Lung microvascular endothelial cell (primary cell): ENCODE measurements at places on chromosomes 2 and 18.

GRCh38 chr2:10533811-10534321, 85.7 kb upstream of the ODC1 start:
- DNase-seq, result no peak

- DNase-seq, result no peak
Measured at GRCh38 chr2:151996243-151997003, 102.4 kb downstream of the CACNB4 start.

- no peak for DNase-seq
Measured at GRCh38 chr2:151908204-151908882, 80.1 kb upstream of the ARL5A start.

DNA sequence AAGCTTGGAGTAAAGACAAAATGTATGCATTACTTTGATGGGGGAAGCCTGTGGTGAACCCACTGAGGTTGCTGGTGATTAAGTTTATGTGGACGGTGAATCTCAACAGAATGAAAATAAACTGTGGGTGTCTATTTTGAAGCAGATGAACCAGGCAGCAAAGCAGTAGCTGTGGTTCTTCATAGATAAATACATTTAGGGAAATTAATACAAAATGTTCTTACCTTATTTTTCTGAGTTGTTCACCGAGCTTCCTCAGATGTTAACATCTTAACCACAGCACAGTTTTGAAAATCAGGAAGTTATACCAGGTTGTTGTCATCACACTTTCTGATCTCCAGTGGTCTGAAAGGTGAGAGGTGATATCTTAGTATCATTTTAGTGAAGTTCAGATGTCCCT, 53.9 kb downstream of the NCK2 start:
- DNase-seq, result no peak

DNA sequence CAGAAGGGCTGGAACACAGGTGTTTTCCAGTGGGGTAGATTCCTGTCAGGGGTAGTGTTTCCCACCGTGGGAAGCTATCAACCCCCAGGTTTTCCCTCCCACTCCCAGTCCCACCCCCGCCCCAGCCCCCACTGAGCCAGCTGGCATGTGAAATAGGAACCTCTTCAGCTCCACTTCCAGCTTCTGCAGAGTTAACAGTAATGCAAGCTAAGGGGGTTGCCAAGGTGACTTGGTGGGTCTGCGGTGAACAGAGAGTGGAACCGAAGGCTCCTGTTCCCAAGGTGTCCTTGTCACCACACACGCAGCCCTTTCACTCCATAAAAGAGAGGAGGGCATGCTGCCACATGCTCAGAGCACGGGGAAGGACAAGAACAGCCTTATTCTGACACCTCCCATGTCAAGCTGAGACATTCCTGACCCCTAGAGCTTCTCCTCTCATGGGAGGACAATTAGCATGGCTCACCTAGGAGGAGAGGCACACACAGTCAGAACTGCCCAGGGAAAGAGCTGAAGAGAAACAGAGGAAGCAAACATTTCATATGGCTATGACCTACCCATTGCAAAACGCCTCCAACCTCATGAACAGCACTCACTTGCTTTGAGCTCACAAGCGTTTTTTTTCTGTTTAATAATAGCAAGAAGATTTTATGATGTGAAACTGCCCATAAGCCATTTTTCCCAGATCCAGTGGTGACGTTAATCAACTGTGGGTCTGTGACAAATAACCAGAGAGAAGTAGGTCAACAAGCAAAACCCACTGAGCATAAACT, 39.8 kb upstream of the TBC1D8 start:
- DNase-seq, result no peak

DNA sequence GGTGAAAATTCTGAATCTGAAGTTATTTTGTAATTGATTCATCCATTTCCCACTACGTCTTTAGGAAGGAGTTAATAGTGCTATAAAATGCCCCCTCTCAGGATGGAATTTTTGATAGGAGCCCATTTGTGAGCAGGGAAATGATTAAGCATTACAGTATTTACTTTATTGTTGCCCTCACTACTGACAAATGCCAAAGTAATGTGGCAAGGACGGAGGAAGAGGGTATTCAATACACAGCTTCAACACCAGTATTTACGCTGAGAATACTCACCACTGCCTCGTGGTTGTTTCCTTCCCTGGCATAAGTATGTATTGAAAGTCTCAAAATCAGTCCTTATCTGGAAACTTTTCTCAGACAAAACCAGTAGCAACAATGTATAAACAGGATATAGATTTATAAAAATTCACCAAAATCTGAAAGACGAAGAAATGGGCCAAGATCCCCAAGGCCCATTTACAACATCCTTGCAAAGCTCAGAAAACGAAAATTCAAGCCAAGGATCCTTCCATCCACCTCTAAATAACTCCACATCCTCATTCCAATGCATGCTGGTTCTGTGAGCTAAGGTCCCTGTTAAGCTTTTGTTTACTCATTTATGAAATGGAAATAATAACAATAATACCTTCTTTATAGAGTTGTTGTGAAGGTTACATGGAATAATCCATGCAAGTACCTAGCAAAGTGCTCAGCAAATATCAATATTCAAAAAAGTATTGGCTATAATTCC, 29.3 kb downstream of the FEZ2 start:
- DNase-seq, result peak; percentile 65

DNA sequence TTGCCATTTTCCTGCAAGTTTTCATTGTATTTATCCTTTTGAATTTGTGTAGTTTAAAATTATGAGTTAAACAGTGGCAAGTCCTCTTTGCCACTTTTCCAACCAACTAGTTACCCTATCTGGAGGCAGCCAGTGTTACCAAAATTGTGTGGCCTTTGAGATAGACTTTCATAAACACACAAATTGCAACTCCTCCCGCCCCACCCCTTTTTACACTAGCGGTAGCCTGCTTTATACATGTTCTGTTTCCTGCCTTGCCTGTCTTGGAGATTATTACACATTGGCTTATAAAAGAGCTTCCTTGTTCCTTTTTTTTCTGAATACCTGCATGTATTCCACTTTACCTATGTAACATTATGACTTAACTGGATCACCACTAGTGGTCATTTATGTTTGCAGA, 56.5 kb downstream of the RPIA start:
- no peak for DNase-seq

DNA sequence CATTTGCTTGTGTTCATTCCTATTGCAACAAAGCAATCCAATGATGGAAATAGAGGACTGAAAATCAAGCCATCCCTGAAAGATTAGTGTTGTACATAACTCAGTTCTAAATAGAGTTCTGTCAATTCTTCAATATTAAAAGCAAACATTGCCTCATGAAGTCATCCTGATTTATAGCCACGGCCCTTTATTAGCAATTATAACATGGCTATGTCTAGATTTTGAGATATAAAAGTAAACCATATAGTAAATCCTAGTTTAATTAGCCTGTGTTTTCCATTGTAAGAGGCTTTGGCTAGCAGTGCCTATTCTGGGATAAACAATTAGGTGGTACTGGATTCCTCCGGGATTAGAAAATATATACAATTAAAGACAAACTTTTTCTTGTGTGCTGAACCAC, 33.2 kb upstream of the VIT start:
- DNase-seq, result no peak

DNA sequence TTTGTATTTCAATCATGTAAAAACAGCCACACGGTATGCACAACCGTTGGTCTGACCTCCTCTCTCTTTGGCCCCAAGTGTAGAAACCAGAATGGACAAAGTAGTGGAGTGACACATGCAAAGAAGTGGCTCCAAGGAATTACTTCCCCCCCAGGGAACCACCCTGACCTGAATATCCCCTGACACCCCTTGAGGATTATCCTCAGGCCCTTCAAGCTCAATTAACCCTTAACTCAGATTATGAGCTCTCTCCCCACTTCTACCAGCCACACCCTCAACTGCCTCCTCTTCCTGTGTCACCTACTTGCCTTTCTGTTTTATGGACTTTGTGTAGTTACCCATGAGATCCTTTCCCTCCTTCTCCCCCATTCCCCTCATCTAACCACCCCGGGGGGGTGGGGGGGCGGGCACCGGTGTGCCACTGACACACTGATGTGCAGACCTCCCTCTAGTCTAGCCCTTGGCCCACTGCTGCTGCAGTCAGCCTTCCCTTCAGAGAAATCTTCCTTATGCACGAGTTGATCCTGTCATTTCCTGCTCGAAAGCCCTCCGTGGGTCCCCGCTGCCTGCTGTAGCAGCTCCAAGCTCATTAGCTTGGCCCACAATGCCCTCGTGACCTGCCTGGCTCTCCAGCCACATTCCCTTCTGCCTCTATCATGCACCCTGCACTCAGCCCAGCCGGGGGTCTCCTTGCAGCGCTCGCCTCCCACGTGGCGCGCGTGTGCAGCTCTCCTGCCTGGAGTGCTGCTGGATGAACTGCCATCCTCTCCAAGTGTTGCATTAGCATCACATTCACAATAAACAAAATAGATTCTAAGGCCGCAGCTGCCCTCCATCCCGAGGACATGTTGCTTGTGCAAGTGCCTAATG, 40.1 kb upstream of the TMEM177 start:
- DNase-seq, result no peak

DNA sequence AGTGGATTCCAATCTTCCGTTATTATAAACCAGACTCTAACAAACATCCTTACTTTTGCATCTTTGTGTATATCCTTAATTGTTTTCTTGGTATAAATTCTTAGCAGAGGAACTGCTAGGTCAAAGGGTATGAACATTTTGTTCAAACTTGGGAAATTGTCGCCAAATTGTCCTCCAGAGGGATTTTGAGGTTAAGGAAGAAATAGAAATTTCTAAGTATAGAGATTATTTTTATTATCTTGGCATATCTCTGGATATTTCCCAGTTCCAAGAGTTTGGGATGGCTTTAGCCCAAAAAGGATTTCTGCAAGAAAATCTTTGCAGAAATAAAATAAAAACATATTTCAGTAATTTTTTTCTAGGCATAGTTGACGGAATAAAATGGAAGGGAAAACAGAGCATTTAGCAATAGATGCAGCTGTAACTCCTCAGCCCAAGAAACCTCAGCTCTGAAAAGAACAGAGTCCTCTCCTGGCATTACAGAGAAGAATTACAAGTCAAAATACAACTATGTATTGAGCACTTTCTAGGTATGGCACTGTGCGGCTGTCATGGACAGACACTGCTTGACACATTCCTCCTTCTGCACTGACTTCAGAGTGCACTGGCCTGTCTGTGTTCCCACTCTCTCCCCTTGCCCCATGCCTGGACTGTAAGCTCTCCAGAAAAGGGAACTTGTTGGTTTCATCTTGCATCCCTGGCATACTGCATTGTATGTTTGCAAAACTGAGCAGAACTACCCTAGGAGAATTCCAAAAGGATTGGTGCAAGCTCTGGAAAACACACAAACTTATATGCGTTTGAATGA, 117.3 kb upstream of the STON1 start:
- DNase-seq, result no peak

DNA sequence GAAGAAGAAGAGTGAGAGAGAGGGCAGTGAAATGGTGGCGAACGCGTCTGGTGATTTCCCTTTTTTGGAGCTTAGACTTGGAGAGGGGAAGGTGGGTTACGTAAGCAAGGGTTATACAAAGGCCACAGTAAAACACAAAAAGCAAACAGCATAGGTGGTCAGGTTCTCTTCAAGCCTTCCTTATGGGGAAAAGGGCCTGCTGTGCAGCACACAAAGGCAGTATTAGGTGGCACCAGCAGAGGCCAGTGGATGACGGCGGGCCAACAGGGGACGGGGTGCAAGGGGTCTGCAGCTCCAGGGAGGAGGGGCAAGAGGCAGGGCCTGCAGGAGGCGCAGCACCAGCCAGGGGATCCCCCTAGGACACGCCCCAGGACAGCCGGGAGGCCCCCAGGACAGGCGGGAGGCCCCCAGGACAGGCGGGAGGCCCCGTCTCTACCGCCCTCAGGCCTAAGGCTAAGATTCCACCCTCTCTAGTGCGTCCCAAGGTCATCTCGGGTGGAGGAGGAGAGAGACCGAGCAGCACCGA, 32.6 kb upstream of the NPC1 start:
- DNase-seq, result no peak

DNA sequence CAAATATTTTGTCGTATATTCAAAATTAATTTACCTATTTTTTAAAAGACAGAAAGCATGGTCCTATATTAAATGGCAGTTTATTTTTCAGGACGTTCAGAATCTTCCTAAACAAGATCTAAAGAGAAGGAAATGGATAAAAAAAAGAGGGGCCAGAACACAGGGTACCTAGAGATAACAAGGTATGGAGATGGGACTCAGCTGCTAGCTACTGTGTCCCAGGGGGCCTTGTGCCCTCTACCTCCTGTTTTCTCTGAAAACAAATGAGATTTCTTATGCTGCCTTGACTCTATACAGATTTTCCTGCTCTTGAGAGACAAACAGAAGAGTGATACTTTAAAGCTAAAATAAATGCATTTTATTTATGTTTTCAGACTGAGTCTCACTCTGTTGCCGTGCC, 9.3 kb downstream of the PRKD3 start:
- DNase-seq, result no peak

DNA sequence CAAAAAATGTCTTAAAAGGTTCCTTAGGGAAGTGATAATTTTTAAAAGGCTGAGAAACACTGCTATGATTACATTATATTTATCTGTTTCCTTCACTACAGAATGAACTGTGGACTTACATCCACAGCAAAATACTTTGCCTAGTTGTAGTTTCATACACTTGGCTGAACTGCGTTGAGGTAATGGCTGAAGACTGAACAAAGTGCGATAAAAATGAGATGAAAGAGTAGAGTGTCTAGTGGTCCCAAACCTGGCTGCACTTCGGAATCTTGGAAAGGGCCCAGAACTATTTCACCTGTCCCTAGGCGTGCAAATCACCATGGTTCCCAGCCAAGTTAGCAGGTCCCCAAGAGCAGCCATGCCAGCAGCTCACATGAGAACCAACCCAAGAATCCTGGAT, 18.2 kb upstream of the IHH start:
- DNase-seq, result no peak

DNA sequence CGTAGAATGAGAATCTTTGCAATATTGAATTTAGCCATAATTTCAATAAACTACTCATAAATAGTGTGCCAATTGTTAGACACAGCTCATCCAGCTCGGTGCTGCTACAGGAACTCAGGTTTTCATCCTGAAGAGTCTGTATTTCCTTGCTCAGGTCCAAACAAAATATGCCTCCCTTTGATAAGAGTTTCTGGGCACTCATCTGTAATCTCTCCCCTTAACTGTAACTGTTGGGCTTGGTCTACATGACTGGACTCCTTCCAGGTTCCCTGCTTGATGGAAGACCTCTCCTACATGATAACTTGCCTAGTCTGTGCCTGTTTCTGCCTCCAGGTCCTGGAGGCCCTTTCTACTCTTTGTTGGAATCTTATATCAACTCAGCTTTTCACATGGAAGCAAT, 57.9 kb downstream of the GCA start:
- DNase-seq, result no peak

GRCh38 chr2:220127876-220128275, 500.4 kb downstream of the SLC4A3 start:
- DNase-seq, result no peak

DNA sequence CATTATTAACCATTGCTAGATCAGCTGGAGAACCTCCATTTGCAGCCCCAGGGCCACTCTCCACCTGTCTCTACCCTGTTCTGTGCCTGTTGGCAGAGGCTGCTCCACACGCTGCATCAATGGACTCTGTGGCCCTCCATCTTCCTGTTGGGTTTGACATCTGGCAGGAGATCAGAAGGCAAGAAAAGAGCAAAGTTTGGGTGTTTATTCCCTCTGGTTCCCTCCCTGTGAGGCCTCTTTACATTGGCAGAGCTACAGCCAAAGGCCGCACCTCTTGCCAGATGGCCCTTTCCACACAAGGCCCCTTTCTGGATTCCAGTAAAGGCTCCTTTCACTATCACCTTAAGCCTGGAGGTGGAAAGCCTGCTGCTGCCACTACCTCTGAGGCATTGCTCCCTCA, 110.9 kb upstream of the RND3 start:
- no peak for DNase-seq
